Mesenteric fat pad (tissue), 1 donor: ENCODE measurements at places on chromosomes 6 and 20. TPM values are rescaled to one million over a fixed set of nuclear protein-coding genes. Genes with fewer than 3 reads are reported as not detected.

PCSK2 gene
- not detected for total RNA-seq

PPP1R3G gene
- 1.3 TPM for total RNA-seq

BMP7 gene
- total RNA-seq: 0.16 TPM

PRKN gene
- 10.1 TPM for total RNA-seq

RBM12 gene
- total RNA-seq: 73.4 TPM

ADGRG6 gene
- total RNA-seq: 8.0 TPM

TBX18 gene
- 13.8 TPM for total RNA-seq

SLC4A11 gene
- total RNA-seq: 1.2 TPM

C20orf144 gene
- not detected for total RNA-seq

RBPJL gene
- not detected for total RNA-seq

WFDC10B gene
- not detected for total RNA-seq

DNA sequence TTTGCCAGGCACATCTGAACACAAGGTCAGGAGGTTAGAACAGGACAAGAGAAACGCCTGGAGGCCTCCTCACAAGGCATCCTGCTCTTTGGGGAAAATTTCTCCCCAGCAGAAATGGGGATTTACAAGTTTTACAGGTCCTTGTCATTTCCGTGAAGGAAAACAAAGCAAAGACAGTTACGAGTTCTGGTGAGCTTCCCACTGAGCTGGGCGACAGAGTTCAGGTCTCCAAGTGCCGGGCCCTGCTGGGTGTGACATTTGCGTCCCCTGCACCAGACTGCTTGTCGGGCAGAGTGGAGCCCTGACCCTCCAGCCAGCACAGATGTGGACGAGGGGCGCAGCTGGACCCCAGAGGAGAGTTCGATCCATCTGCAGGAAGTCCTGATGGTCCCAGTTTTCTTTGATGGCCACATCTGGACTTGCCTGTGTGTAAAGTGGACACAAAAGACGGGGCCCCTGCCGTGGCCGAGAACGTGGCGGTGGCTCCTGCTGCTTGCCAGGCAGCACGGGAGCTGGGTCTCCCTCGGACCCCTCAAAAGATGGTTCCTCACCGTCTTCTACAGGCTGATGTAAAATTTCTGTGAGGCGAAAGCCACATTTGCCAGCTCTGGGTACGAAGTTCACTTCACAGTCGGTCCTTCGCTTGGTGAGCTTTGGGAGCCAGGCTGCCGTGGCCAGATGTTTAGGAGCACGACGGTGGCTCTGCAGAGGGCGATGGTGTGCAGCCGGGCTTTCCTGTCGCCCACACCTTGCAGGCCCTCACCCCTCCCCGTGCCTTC, 5.2 kb upstream of the ADRM1 start:
- no peak for DNase-seq

DNA sequence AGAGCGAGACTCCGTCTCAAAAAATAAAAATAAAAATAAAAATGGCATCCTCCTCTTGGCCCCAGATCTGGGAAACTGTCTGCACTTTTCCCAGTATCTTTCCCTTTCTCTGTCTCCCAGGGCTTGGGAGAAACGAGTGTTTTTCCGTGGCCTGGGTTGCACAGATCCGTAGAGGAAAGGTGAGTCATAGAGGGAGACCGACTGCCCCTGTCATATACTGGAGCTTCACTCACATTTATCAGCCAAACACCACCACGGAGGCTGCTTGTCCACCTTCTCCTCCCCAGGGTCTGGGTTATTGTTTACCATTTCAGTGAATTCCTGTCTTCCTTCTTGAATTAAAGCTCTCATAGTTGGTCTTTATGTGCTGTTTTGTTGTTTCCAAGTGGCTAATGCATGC, 31.9 kb upstream of the EIF2S2 start:
- no peak for DNase-seq

GRCh38 chr6:31775633-31776484, 1.3 kb downstream of the VWA7 start:
- no peak for DNase-seq

DNA sequence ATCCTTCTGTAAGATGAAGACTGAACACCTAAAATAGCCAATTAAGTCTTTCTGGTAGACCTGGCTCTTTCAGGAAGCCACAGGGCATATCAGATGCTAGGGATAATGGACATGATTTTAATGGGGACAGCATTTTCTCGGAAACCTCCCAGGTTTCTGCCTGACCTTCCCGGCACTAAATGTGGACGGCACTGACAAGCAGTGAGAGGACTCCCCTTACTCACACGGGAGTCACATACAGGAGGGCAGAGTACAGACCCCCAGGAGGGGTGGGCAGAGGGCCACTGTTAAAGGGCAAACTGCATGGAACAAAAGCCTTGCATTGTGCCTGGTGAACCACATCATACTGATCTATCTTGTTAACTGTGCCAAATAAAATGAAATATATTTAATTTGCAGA, 19.9 kb downstream of the PSMG4 start:
- peak; percentile 20 for DNase-seq

- DNase-seq: no peak
These were observed 345.4 kb downstream of the CD109 start for GRCh38 chr6:74041420-74041819.

- no peak for DNase-seq
These were observed 370 bp downstream of the CDH22 start for GRCh38 chr20:46307999-46308257.

GRCh38 chr6:43723737-43724295, 36.2 kb upstream of the MRPS18A start:
- no peak for DNase-seq

- no peak for DNase-seq
These were observed 19.8 kb upstream of the SMIM28 start for GRCh38 chr6:138357928-138358327.

- DNase-seq: no peak
These were observed 54.0 kb downstream of the ASXL1 start for GRCh38 chr20:32411955-32412706.

DNA sequence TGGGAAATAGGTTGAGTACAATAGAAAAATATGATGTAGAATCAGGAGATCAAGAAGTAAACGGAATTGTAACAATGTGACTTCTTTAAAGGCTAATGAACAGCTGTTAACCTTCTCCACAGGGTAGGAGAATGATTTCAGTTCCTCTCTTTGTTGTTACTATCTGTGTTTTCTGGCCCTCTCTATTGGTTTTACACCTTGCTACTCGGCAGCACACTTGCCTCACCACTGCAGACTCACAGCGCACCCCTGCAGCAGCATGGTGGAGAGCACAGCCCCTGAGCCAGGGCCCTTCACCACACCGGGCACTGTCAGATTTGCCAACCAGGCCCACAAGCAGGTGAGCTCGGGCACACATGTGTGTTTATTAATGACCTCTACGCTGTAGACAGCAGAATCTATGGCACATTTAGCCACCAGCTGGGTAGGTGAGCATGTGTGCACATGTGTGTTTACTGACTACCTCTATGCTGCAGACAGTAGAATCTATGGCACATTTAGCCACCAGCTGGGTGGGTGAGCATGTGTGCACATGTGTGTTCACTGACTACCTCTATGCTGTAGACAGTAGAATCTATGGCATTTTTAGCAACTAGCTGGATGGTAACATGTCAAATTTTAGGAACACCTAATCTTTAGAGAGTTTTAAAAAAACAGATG, 16.8 kb downstream of the SFT2D1 start:
- no peak for DNase-seq

DNA sequence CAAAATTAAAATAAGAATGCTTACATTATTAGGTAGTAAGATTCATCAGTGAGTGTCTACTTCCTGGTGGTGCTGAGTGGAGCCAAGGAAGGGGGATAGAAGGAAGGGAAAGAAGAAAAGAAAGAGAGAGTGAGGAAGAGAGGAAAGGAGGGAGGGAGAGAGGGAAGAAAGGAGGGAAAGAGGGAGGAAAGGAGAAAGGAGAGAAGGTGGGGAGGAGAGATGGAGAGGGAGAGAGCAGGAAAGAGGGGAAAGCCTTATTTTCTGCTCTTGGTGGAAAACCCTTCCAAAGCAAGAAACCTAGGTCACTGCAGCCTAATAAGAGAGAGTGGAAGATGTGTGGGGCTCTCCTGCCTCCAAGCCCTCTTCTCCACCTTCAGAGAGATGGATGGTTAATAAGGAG, 90.2 kb upstream of the EEF1E1 start:
- DNase-seq: no peak

DNA sequence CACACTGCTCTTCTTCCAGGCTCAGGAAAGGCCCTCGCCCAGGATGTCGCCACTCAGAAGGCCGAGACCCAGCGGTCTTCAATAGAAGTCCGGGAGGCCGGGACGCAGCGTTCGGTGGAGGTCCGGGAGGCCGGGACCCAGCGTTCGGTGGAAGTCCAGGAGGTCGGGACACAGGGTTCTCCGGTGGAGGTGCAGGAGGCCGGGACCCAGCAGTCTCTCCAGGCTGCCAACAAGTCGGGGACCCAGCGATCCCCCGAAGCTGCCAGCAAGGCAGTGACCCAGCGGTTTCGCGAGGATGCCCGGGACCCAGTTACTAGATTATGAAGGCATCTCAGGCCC, 1.0 kb downstream of the KHDC3L start:
- peak; percentile 84 for DNase-seq

DNA sequence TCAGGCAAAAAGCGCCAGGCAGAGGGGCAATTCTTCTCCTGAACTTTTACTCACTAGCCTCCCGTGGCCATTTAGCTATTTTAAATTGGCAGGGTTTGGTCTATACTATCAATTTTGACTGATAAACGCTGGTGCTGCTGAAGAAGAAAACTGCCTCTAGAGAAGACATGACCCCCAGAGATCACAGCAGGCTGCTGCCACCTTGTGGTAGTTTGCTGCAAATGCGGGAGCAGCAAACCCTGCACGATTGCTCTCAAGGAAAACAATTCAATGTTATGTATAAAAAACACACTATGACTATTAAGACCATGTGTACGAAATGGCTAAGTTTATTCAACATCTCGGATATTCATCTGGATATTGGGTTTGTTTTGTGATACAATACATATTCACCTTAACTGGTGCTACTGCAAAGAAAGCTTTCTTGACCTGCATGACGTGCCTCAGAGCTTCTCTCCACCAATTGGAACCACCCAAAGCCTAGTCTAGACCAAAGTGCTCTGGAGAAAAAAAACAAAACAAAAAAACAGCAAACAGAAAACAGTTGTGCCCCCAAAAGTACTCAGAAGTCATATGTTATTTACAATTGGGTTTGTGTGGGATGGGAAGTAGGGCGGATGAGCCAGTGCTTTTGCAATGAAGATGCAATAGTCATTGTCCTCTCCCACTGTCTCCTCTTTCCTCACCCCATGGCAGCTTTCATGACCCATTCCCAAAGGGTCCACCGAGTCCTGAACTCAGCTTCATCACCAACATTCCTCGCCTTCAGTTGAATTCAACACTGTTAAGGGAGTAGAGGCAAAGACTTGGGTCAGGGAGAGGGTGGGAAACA, 19.6 kb upstream of the IL17F start:
- DNase-seq: no peak

DNA sequence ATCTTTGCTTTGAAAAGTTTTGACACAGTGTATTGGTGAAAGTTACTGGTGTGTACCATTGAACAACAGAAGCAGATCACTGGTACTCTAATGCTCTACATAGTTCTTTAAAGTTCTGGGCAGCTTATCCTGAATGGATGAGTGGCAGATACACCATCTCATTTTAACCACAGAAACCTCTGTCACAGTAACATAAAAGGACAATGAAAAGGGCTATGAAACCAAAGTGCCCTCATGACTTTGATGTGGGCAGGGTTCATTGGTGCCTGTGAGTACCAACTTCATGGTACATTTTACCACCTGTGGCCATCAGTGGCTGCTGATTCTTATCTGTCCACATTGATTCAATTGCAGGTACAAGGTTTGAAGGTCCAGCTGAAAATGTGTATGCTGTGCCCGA, 285.7 kb upstream of the PREP start:
- DNase-seq: no peak

DNA sequence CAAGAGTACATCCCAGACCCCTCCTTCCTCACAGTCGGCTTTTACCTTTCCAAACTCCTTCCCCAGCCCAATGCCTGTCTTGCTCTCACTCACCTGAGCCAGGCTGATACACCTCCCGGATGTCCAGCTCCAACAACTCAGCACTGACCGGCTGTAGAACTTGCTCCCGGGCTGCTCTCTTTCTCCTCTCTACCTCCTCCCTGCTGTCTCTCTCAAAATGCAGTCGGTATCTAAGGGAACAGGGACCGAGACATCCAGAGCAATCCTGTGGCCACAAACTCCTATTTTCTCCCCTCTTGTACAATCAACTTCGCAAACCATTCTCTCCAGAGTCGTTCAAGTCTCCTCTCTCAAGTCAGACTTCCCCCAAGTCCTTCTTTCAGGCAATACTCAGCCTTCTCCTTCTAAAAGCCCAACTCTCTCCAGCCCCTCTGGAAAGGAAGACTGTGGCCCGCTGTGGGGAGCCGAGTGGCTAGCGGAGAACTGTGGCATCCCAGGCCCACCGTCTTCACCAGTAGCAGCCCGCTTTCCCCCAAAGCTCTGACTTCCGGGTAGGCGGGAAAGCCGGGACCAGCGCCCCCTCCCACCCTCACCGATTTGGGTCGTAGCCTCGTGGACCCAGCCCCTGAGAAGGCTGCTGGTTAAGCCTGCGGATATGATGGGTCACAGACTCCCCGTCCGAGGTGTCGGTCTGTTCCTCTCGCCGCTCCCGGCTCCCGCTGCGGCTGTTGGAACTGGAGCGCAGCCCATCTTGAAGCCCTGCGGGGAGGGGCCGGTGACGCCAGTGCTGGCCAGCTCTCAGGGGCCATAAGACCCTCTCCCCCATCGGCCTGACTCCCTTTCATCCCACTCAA, 1.1 kb downstream of the GNL1 start:
- DNase-seq: peak; percentile 90

- DNase-seq: no peak
These were observed 10.5 kb downstream of the OTOR start for GRCh38 chr20:16758454-16759180.

DNA sequence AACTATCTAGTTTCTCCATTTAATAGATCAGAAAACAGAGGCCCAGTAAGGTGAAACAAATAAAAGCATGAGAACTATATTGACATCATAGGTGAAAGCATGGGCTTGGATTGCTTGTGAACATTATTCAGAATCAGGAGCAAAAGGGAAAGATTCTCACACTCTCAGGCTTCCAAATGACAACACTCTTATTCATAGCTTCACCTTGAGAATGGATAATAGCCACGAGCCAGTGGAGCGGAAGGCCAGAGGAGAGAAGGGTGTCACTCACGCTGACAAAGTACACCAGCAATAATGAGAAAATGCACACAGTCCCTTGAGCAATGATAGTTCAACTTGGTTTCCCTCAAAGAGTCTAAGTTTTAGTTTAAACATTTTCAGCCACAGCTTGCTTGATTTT, 339.0 kb downstream of the TPBG start:
- DNase-seq: no peak

DNA sequence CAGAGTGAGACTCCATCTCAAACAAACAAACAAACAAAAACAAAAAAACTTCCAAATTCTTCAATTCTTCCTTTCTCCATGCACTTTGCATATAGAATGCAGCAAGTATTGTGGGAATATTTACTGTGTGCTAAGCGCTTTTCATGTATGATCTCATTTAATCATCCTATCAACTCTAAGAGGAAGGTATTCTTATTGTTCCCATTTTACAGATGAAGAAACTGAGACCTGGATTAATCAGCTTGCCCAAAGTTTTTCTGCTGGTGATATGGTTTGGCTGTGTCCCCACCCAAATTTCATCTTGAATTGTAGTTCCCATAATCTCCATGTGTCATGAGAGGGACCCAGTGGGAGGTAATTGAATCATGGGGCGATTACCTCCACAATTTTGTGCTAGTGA, 56.6 kb upstream of the KCNG1 start:
- DNase-seq: no peak
